ENCODE measurements at places on chromosomes 7 and 10.

- DNase-seq = no peak
Measured at GRCh38 chr7:1559626-1560590, 3.9 kb upstream of the TMEM184A start.

- DNase-seq = no peak
Measured at GRCh38 chr10:121845044-121845784, 82.6 kb downstream of the ATE1 start.

DNA sequence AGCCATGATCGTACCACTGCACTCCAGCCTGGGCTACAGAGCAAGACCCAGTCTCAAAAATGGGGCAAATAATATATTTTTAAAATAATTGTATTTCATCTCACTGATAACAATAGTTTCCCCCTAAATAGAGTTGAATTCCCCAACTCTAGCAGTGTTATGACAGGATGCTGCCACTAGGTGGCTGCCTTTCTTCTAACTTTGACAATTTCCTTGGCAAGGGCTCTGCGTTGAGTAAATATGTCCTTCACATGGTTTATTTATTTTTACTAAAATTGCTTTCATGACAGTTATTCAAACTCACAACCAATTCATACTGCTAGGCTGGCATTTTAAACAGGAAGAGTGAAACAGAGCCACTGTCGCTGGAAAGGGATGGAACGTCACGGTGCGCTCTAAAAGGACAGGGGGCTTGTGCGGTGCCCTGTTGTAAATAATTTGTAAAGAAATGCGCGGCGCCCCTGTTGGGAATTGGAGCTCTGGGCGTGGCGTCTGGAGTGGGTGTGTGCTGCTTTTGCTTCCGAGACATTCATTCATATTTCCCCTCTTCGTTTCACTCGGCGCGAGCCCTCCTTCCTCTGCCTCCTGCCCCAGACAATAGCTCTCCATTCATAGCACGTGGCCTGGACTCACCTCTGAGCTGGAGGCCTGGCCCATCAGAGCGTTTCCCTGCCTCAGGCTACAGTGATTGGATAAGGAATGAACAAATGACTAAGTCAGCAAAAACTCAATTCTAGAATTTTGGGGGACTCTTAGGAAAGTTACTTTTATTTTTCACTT is 20.5 kb upstream of the PITRM1 start:
- no peak for DNase-seq

- DNase-seq = peak; percentile 70
Measured at GRCh38 chr7:30225863-30226613, 58.4 kb upstream of the ZNRF2 start.

GRCh38 chr7:45589915-45590678 is 15.9 kb downstream of the ADCY1 start:
- DNase-seq = no peak

DNA sequence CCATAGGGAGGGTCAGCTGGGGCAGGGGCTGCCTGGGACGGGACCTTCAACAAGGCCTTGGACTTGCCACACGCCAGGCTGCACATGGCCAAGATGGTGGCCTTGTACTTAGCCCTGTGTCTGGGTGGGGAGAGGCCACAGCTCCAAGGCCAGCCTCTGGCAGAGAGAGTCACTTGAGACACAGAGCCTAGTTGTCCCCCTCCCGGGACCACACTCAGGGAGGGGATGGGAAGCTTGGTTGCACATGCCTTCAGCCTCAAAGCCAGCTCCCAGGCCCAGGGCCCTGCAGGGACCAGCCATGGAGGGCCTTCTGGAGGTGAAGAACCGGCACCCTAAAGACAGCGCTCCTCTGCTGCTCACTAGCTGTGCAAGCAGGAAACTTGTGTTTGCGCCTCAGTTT is 16.7 kb downstream of the MMRN2 start:
- DNase-seq = no peak

GRCh38 chr10:77231884-77232610 is 405.6 kb downstream of the KCNMA1 start:
- no peak for DNase-seq

- DNase-seq = no peak
Measured at GRCh38 chr10:62545160-62546066, 171.2 kb downstream of the ZNF365 start.

DNA sequence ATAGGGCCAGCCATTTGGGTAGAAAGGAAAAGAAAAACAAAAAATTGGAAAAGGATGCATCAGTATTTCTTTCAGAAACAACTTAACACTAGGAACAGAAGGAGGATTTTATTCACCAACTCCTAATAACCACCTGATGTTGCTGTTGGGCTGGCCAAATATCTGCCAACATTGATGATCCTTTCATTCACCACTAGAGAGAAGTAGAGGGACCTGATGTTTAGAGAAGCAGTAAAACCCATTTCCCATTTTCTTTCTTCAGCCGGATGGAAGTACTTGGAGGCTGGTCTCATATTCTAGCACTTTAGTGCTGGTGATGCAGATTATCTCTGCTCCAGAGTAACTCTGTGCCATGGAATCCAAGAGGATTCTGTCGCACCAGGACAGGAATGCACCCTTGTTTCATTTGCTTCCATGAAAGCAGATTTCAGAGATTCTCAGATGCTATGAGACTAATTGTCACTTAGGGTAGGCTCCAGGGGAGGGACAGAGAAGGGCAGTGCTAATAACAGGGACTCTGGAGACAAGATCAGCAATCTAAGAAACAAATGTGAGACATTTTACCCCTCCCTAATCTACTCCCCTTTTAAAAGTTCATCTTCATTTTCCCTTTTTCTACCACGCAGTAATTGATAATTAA is 3.1 kb downstream of the KLLN start:
- no peak for DNase-seq

- DNase-seq = no peak
Measured at GRCh38 chr7:136062625-136063325, 85.6 kb upstream of the MTPN start.

DNA sequence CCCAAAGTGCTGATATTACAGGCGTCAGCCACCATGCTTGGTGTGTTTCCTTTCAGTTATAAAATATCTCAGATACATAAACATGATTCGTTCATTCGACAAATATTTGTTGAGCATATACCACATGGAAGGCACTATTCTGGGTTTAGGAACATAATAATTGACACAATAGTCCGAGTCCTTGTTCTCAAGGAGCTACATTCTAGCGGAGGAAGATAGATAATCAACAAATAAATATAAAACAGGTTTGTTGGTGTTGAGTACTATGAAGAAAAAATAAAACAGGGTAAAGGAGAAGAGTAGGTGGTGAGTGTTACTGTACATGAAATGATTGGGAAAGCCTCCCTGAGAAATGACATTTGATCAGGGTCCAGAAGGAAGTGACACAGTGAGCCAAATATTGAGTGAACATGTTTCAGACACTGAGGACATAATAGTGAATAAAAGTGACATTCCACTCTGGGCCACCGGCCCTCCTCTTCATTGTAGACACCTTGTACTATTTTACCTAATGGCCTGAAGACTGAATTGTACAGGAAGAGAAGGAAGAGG is 6.9 kb upstream of the HILPDA start:
- DNase-seq = no peak

DNA sequence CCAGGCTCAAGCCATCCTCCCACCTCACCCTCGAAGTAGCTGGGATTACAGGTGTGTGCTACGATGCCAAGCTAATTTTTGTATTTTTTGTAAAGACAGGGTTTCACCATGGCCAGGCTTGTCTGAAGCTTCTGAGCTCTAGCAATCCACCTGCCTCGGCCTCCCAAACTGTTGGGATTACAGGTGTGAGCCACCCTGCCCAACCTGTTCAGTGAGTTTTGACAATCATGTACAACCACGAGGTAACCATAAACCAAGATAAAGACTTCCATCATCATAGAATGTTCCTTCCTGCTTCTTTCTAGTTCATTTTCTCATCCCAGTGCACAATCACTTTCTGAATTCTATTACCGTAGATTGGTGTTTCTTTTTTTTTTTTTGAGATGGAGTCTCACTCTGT is 30.5 kb upstream of the MKRN1 start:
- DNase-seq = no peak

DNA sequence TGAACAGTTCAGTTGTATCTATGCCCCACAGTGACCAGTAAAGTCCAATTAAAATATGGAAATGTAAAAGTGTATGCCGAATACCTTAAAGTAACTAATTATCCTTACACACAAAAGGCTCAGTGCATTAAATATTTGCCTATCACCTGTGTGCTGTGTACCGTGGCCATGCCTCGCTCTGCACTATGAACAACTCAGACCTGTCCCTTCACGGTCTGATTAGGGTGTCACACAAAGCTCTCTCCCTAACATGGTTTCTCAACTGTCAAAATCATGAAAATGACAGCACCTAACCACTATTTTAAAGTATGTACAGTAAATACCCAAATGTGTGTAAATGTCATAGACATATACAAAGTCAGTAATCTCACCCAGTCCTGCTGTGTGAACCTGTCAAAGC is 43.1 kb downstream of the STK17A start:
- no peak for DNase-seq

GRCh38 chr7:44838751-44839150 is 9.1 kb downstream of the H2AZ2 start:
- DNase-seq = no peak

- DNase-seq = no peak
Measured at GRCh38 chr7:101559586-101559985, 69.5 kb downstream of the MYL10 start.

GRCh38 chr7:158249692-158250091 is 337.9 kb downstream of the PTPRN2 start:
- DNase-seq = no peak

DNA sequence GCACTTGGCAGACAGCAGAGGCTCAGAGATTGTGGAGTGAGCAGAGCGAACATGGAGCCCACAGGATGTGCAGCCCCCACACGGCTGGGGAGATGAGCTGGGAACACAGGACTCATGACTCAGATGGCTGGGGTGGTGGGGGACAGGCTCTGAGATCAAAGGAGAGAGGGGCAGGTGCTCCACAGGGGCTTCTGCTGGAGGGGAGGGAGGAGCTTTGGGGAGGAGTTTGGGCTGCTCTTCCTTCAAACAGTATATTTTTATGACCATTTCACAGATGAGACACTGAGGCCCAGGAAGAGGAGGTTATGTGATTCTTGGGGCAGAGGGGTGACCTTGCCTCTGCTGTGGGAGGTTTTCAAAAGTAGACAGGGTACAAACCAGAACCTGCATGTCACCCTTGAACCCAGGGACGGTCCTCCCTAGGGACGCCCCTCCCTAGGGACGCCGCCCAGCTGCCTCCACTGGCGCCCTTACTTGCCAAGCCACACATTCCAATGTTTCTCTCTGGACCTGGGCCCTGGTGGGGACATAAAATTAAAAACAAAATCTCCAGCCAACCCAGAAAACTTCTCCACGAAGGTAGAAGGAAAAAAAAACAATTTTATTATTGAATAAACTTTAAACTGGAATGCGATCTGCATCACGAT is 981 bp upstream of the CRYGN start:
- no peak for DNase-seq

- no peak for DNase-seq
Measured at GRCh38 chr10:123143162-123143824, 4.6 kb upstream of the HMX2 start.

GRCh38 chr7:126728967-126729366 is 523.8 kb downstream of the GRM8 start:
- no peak for DNase-seq

GRCh38 chr7:87223666-87224065 is 4.1 kb upstream of the TMEM243 start:
- DNase-seq = peak; percentile 30

DNA sequence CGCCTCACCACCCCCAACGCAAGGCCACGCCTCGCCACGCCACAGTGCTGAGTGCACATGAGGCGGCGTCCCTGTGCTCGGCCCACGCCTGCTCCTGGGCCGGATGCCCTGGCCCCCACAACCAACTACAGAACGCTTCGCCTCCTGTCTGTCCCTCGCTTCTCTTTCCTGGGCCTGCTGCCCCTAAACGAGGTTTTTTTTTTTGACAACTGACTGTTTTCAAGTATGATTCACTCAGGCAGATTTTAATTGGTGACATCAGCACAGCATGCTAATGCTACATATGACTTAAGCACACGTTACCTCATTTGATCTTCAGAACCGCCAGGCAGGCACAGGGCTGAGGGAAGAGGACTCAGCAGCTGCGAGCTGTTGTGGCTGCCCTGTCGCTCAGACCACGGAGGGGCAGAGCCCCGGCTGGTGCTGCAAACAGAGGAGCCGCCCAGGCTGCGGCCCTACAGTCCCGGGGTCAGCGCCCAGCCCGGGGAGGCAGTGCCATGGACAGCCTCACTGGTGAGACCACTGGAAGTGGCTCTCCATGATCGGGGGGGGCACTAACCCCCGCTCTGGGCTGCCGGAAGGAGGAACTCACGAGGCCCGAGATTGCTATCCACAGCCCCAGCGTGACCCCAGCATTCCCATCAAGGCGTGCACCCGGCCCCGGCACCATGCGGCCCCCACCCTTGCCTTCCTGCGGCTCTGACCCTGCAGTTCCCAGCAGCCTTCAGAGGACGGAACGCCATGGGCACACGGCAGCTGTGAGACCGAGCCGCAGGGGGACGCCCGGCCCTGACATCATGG is 212.8 kb downstream of the MAD1L1 start:
- peak; percentile 58 for DNase-seq

DNA sequence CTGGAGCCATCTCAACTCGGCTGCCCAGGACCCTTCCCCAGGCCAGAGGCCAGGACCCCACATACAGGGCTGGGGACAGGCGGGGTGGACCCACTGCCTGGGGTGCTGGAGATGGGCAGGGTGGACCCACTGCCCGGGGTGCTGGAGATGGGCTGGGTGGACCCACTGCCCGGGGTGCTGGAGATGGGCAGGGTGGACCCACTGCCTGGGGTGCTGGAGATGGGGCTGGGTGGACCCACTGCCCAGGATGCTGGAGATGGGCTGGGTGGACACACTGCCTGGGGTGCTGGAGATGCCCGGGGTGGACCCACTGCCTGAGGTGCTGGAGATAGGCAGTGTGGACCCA is 32.4 kb upstream of the FOXL3 start:
- DNase-seq = no peak

DNA sequence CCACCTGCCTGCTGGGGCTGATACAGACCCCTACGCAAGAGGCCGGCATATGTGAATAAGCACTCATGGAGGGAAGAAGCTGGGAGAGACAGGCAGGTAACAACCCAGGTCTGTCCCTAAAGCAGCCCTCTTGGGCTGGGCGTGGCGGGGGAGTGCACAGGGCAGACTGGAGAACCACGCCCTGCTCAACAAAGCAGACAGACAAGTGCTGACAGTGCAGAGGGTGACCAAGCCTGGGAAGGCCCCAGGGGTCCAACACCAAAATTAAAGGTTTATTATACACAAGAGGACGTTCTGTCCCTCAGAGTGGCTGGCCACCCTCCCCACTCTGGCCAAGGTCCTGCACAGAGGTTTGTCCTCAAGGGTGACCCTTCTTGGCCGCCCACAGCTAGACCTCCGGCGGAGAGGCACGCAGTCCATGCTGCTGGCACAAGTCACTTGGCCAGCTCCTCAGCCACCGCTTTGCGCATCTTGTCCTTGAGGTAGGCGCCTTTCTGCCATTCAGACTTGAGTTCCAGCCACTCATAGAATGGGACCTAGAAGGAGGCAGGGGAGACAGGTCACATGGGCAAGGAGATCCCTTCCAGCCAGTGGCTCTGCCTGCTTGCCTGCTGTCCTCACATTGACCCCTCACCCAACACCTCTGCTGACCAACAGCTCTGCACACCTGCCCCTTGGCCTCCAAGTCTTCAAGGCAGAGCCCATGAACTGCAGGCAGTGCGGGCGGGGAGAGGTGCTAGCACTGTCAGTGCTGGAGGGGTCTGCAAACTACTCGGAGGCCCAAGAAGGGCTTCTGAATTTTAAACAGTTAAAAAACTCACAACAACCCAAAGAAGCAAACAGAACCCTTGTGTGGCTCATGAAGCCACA is 11.4 kb upstream of the NACAD start:
- DNase-seq = no peak

All from keratinocyte (primary cell).